ENCODE measurements at places on chromosomes 12 and 14. TPM values are rescaled to one million over a fixed set of nuclear protein-coding genes. Genes with fewer than 3 reads are reported as not detected.

- DNase-seq = no peak
Measured at GRCh38 chr12:10392394-10392930, 2.6 kb upstream of the KLRK1 start.

DNA sequence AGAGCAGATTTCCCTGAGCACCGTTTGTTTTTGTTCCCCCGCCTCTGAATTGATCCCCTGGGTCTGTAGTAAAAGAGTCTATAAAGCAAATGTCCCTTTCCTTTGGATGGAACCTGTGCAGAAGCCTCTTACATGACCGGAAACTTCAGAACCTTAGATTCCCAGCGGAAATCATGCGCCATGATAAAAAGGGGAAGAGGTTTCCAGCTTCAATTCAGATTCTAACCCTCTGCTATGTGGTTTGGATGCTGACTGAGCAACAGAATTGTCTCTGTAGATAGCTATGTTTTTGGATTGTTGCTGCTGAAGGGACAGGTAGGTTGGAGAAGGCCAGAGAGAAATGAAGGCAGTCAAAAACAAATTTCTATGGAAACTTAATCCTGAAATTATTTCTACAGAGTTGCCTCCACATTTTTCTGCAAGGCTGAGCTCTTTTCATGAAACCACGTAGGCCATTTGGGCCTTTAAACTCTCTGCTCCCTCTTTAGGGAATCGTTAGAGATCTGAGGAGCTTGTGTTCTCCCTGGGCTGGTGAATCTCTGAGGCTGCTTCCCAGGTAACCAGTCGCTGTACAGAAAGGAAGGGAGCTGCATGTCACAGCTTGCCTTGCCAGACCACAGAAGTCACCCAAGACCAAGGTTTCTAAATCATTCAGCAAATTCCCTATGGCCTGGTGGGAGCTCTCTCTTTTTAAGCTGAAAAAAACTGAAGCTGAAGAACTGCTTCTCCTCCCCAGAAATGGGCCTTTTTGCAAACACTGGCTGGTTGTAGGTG is 28.7 kb upstream of the OR10P1 start:
- DNase-seq = no peak

GRCh38 chr14:87989221-87989955 is 3.6 kb downstream of the GALC start:
- no peak for DNase-seq

DNA sequence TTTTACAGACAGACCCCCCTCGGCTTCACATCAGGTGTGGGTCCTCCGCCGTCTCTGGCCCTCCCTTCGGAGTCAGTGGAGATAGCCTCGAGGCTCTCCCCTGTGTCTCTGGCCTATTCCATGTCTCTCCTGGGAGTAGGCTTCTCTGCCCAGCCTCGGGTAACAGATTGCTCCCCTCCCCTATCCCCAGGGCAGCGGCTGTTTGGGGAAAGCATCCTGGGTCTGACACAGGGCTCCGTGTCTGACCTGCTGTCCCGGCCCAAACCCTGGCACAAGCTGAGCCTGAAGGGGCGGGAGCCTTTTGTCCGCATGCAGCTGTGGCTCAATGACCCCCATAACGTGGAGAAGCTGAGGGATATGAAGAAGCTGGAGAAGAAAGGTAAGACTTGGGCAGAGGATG is 30.8 kb downstream of the PHETA1 start:
- DNase-seq = no peak

- no peak for DNase-seq
Measured at GRCh38 chr14:103846543-103847450, 578 bp downstream of the PPP1R13B start.

DNA sequence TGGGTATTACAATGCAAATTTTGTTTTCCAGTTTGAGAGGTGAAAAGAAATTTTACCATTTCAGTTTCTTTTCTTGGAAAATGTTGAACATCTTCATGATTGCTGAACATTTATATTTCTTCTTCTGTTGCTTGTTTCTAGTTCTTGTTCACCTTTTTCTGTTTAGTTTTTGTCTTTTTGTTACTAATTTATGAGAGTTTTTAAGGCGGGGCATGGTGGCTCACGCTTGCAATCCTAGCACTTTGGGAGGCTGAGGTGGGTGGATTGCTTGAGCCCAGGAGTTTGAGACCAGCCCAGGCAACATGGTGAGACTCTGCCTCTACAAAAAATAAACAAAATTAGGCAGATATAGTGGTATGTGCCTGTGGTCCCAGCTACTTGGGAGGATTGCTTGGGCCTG is 10.7 kb downstream of the KIF5A start:
- no peak for DNase-seq

DNA sequence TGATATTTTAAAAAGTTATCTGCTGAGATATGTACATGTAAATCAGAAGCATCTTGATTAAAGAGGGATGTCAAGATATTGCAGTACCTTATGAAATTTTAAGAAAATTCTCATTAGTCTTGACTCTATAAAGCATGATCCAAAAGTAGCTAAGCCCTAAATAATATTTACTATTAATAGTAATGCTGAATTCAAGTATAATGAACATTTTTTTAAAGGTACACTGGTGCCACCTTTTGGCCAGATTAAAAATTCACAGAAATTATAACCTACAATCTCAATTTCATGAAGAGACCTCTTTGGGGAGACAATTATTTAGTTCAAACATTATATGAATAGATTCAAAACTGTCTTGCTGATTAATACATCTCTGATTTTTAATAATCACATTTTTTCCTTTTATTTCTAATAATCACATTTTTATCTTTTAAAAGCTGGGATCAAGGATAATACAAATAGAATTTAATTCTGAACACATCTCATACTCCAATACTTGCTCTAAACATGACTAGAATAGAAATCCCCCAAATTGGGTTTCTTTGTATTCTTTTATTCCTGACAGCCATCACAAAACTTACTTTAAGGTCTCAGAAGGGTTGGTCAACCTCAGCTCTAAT is 13.4 kb downstream of the AKAP5 start:
- DNase-seq = no peak

GRCh38 chr12:77218278-77218677 is 152.9 kb upstream of the E2F7 start:
- no peak for DNase-seq

GRCh38 chr14:58272588-58273372 is 25.6 kb upstream of the ARID4A start:
- no peak for DNase-seq

- DNase-seq = no peak
Measured at GRCh38 chr14:102779574-102780315, 2.5 kb downstream of the TRAF3 start.

AQP6 gene
- 19.7 TPM for polyA plus RNA-seq

DNA sequence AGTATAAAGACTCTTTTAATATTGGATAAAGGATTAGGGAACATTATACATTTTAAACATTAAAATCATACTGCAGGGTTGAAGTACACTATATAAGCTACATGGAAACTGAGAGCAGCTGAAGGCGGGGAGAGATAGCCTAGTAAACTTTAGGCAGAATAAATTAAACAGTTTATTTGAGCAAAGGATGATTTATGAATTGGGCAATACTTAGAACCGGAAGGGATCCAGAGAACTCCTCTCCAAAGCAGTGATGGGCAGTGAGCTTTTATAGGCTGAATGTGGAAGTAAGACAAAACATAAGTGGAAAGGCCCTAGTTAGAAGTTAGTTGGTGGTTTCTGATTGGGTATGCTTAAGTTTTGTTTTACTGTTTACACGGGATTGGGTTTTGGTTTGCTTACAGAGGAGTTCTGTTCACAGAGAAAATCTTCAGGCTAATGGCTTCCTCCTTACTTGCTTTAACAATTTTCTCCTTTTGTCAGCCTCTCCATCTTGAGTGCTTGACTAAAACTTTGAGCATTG is 18.9 kb downstream of the LEMD3 start:
- no peak for DNase-seq

DNA sequence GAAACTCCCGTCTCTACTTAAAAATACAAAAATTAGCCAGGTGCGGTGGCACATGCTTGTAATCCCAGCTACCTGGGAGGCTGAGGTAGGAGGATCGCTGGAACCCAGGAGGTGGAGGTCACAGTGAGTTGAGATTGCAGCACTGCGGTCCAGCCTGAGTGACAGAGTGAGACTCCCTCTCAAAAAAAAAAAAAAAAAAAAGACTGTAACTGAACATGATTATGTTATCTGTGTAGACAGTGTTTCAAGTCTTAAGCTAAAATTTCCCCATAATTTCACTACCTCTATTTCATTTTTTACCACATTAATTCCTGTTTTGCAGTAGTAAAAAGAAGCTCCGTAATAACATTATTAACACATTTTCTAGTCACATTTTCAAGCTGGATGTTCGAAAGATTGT is 5.4 kb downstream of the PLBD1 start:
- DNase-seq = no peak

- DNase-seq = no peak
Measured at GRCh38 chr14:34649344-34649743, 19.4 kb upstream of the SNX6 start.

GRCh38 chr14:32332415-32333316 is 3.6 kb downstream of the AKAP6 start:
- DNase-seq = no peak

TFCP2 gene
- polyA plus RNA-seq = 49.5 TPM

RDH16 gene
- 0.38 TPM for polyA plus RNA-seq

GRCh38 chr12:91663310-91663709 is 480.7 kb upstream of the DCN start:
- DNase-seq = no peak

DNA sequence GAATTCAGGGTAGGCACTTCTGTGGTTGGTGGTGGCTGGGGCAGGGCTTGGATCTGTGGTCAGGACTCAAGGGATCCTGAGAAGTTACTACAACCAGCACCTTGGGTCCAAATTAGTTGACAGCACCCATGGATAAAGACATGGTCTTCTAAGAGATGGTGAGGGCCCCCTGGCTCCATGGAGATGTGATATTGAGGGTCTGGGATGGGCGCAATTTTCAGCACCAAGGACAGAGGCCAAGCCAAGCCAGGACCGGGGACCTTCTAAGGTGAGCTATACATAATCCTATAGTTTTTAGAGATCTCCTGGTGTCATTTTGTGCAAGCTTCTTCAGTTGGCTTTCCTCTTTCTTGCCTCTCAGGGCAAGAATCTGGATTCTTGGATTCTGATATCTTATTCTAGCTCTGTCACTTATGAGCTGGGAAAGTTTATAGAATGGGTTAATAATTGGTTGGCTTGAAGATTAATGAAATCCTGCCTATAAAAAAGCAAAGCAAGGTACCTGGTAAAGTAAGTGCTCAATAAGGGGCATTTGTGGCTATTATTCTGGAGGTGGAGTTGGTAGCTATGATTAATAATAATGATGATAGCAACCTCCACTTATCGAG is 130.1 kb upstream of the LHX5 start:
- no peak for DNase-seq

DNA sequence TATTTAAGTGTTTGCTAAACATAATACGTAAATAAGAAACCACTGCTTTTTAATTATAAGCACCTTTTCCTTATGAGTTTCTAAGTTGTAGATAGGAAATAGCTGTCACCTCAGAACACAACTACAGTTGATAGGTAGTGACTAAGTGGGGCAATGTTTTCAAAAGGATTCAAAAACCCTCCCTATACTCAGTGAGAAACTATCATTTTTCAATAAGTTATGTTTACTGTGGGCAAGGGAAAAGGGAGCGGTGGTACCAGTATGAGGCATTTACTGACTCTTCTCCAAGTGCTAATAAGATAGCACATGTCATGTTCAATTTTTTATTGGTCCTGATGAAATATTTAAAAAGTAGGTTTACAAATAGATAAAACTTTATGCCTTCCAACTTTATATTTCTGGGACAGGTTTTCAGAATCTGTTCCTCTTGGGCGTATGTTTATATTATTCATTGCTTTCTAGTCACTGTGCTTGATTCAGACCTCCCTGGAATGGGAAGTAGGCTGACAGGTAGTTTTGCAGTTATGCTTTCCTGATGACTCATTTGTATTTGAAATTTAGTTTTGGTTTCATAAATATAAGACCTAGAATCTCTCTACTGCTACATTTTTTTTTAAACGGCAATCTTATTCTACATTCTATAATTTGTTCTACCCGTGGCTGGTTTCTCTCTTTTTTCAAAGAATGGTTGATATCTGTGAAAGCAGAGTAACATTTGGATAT is 153.1 kb downstream of the TMEM117 start:
- no peak for DNase-seq

LBHD2 gene
- not detected for polyA plus RNA-seq

DDIT3 gene
- polyA plus RNA-seq = 30.5 TPM

DNA sequence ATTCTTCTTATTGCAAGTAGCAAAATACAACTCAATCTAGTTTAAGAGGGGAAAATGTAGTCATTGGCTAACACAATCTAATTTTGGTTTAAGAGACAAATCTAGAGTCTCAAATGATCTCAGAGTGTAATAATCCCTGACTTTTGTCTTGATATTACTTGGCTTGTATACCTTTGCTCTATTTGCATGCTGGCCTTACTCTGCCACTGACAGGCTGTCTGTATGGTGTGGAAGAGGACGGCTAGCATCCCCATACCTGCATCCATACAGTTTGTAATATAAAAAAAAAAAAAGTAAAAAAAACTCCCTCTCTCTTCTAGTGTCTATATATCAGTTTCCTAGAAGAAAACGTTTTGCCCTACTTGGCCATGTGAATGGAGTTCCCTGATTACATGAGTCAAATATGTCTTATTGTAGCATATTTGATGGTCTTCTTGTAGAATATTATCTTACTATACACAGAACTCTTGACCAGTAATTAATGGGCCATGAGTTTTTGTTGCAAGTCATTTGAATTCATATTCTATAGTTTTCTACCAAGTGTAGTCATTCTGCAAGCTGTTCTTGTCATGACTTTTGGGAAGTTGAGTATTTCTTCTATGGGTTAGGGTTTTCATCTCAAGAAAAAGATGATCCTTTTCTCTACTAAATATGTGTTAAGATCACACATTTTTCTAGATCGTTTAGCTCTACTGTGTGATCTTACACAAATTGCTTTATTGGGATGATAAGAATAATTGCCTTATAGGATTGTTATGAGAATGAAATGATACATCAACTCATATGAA is 8.2 kb downstream of the HIF1A start:
- DNase-seq = no peak

DNA sequence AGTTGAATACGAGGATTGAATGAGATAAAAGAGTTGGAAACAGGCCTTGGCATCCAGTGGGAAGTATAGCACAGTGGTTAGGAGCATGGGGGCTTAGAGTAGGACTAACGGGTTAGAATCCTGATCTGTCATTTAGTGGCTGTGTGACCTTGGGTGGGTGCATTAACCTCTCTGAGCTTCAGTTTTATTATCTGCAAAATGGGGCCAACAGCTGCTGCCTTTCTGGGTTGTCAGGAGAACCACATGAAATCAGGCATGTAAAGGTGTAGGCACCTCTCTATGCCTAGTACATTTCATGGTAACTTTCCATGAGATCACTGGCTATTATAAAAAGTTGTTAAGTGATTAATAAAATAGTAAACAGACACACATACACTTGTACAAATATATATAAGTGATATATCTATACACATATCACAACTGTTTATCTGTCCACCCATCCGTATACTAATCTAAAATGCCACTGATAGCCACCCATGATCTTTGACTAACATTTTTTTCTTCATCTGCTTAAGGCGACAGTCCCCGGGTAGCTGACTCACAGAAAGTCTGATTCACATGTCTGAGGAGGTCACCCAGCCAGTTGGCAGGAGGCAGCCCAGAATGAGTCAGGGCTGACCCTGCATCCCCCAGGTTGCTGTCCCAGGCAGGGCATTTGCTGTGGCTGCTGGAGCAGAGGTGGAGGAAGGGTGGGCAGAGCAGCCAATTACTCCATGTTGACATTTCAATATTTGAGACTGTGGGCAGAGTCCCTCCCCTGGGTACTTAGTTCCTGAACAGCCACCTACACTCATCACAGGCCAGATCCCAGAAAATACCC is 125.6 kb upstream of the NOS1 start:
- no peak for DNase-seq

- no peak for DNase-seq
Measured at GRCh38 chr12:32777159-32777558, 21.5 kb upstream of the YARS2 start.
